ENCODE measurements at places on chromosomes 5 and 9.

GRCh38 chr5:80799041-80799440 lies 144.3 kb upstream of the DHFR start:
- no peak for DNase-seq

GRCh38 chr5:59037041-59037440 lies 454.2 kb downstream of the RAB3C start:
- no peak for DNase-seq

- no peak for DNase-seq
These were observed 668.4 kb upstream of the CCNG1 start for GRCh38 chr5:162769019-162769418.

DNA sequence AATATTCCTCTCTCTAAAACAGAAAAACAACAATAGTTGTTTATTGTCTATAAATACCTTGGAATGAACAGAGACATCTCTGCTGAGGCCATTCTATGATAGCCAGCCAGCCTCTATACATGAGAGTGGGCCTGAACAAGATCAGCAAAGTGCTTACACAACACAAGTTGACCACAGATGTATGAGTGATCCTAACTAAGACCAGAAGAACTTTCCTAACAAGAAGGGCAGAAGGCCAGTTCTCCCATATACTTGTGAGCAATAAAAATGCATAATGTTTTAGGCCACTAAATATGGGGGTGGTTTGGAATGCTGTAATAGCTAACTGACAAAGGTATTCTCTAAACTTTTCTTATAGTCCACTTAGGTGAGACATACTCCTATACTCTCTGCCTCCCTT lies 345.7 kb downstream of the SPATA31D1 start:
- DNase-seq, result no peak

GRCh38 chr9:107138261-107138992 lies 144.7 kb upstream of the RAD23B start:
- no peak for DNase-seq

GRCh38 chr5:164868761-164869160 lies 1363.3 kb downstream of the MAT2B start:
- DNase-seq, result peak; percentile 35

DNA sequence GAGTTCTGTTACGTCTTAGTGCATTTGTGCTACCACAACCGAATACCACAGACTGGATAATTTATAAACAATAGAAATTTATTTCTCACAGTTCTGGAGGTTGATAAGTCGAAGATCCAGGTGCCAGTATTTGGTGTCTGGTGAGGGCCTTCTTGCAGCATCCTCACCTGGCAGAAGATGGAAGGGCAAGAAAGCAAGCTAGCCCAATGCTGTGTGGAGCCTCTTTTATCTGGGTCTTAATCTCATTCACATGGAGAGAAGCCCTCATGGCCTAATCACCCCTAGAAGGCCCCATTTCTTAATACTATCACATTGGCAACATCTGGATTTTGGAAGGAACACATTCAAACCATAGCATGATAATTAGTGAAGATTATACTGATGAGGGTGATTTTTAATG lies 159.3 kb downstream of the CHSY3 start:
- no peak for DNase-seq

GRCh38 chr9:90070056-90070455 lies 465.2 kb downstream of the GADD45G start:
- no peak for DNase-seq

DNA sequence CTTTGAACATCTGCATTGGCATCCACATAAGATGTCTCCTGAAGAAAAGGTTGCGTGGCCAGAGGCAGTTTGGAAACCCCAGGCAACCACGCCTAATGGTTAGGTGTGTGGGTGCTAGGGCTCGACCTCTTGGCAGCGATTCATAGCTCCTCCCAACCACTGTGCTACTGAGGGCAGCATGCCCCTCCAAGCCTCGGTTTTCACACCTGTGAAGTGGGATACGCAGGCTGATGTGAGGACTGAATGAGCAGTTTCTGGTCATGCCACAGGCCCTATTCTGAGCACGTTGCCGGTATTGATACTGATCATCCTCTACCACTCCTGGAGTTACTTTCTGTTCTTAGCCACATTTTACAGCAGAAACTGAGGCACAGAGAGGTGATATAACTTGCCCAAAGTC lies 19.1 kb downstream of the NDST1 start:
- no peak for DNase-seq

GRCh38 chr9:100352201-100352726 lies 478 bp downstream of the TEX10 start:
- DNase-seq, result peak; percentile 25

DNA sequence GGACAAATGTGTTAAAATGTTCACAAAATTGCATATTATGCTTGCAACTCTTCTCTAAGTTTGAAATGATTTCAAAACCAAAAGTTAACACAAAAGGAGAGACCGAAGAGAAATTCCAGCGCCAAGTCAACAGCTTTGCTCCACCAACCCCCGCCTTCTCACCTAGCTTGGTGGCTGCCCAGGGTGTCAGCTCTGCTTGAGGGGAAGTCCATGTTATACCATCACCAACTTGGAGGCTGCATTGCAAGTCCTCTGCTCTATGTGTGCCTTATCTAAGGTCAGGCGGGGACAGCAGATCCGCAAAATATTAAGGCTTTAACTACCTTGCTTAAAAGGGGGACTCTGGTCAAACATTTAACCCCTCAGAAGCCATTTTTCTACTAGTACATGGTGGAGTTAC lies 14.6 kb downstream of the CCNJL start:
- DNase-seq, result no peak

- peak; percentile 78 for DNase-seq
These were observed 74.3 kb downstream of the LRSAM1 start for GRCh38 chr9:127525401-127526188.

GRCh38 chr5:1745123-1745795 lies 54.4 kb downstream of the MRPL36 start:
- no peak for DNase-seq

DNA sequence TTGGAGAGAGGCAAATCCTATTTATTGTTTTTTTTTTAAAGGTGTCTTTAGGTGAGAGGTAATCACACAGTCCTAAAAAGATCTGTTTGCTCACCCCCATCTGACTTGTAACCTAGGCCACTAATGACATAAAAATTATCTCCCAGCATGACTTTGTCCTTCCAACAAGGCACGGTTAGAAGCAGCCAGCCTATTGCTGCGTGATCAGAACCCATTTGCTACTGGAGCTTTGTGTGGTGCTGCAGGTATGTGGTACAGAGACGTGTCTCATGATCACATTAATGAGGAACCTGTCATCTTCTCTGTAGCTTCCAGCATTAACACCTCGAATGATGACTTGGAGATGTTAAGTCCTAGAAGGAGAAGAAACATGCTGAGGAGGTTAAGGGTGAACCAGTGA lies 555.8 kb upstream of the TLE4 start:
- no peak for DNase-seq

DNA sequence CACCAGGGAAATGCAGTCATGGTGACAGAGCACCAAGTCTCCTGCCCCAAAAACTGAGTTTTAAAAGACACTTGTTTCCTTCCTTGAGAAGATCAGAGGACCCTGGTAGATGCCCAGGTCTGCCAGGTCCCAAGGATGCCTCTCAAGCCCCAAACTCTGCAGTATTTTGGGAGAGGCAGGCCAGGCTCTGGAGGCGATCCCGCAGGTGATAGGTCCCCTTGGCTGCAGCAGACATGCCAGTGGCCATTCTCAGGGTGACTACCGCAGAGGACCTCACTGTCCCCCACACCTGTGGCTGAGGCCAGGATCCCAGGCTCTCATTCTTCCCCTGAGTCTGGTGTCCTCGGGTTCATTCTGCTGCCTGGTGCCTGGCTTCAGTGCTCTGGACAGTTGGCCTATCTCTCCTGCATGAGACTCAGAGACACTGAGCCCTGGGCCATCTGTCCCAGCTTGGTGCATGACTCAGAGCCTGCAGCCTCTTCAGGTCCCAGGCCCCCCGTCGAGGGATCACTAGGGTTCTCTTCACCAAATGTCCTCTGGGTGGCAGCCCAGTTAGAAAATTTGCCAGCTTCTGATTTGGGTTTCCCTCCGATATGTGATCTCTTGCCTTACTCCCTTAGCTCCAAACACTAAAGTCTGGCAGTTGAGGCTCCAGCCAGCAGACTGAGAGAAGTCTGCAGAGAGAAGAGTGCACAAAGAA lies 59.7 kb upstream of the GARNL3 start:
- no peak for DNase-seq

- DNase-seq, result no peak
These were observed 29.0 kb downstream of the COL15A1 start for GRCh38 chr9:98972716-98973115.

GRCh38 chr9:107067739-107068416 lies 204.9 kb downstream of the ZNF462 start:
- no peak for DNase-seq

DNA sequence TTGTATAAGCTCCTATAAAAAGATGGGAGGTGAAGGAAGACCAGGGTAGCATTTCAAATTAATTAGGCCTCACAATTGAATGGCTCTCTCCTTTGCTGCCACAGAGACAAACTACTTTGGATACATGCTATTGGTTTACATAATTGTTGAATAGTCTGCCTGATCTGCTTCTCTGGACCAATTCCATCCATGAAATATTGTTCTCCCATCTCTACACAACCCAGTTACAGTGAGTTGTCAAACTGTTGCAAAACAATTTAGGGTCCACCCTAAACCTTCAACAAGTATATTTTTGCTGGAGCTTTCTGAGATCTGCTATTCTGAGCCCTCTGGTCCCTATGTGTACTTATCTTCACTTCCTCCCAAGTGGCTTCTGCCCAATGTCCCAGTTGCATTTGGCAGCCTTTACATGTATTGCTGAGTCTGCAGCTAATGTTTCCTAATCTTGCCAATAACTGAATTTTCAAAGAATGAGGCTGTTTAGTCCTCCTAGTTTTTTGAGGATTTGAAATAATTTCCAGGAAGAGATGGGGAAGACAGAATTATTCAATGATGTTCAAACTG lies 38.9 kb downstream of the AGTPBP1 start:
- DNase-seq, result peak; percentile 13

- no peak for DNase-seq
These were observed 977 bp upstream of the PAM start for GRCh38 chr5:102753889-102754766.

DNA sequence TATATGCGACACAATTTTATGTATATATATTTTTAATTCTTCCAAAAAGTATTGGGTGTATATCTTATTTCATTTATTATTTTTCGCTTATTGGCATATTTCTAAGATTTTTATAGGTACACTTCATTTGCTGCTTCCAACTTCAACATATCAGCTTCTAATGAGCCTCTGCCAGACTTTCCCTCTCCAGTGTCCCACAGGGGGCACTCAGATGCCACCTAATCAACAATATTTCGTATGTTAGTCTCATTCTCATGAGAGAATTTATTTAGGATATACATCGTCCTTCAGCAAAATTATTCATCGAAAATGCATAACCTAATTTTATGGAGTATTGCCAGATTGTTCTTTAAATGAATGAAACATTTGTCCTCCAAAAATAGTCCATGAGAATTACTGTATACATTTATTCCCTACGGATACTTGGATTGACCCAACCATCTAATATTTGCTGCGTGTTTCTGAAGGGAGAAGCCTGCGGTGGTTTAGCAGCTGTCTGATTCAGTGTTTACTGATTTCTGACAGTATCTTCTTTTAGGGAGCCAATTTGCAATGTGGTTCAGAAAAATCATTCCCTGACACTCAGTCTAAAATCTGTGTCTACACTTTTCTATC lies 100.6 kb upstream of the SELENOP start:
- DNase-seq, result peak; percentile 42

DNA sequence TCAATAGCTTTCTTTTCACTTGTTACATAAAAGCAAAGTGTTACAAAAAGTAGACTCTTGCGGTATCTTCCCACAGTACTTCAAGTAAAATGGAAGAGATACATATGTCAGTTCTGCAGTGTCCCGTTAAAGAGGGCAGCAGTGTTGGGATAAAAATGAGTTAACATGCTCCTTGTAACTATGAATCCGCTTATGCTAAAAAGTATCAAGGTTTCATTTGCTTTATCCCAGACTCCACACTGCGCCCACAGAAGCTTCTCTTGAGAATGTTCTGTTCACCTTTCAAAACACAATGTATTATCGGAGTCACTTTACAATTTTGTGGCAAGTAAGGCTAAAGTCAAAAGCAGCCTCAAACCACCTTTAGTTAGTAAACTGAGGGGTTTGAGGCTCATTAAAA lies 790 bp downstream of the PTAR1 start:
- no peak for DNase-seq

DNA sequence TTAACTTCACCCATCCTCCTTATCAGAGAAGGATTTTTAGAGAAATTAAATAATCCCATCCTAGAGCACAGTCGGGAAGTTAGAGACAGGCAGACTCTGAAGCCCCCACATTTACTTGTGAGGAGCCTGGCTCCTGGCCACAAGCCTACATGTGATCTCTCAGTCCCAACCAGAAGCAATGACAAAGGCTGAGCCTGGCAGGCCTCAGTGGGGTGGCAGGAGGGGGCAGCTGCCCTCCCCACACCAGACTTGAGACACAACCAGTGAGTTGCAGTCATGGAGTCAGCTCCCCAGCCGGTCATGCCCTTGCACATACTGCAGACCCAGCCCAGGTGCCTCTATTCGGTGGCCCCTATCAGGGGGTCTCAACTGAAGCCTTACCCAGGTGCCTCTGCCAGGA lies 11.0 kb downstream of the NAIF1 start:
- no peak for DNase-seq

GRCh38 chr5:130135506-130135905 lies 231.2 kb downstream of the CHSY3 start:
- peak; percentile 16 for DNase-seq

DNA sequence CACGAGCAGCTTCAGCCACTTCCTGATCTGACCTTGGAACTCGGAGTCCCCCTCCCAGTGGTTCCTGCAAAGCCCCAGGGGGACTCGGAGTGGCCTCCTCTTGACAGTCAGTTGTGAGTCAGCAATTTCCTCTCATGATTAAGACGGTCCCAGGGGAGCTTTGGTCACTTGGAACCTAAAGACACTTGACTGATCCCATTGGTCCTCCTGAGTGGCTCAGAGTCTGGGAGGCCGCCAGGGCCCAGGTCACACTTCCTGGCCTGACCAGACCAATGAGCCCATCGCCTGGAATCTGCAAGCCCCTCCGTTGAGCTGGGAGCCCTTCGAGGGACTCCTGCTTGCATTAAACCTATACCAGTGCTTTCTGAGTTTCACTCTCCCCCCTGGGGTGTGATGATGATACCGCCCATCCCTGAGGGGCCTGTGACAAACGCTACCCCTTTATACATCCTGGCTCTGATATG lies 29.1 kb downstream of the TSPAN17 start:
- DNase-seq, result no peak
